Small intestine (tissue), 16 donors: ENCODE measurements at places on chromosomes 4 and X.

DNA sequence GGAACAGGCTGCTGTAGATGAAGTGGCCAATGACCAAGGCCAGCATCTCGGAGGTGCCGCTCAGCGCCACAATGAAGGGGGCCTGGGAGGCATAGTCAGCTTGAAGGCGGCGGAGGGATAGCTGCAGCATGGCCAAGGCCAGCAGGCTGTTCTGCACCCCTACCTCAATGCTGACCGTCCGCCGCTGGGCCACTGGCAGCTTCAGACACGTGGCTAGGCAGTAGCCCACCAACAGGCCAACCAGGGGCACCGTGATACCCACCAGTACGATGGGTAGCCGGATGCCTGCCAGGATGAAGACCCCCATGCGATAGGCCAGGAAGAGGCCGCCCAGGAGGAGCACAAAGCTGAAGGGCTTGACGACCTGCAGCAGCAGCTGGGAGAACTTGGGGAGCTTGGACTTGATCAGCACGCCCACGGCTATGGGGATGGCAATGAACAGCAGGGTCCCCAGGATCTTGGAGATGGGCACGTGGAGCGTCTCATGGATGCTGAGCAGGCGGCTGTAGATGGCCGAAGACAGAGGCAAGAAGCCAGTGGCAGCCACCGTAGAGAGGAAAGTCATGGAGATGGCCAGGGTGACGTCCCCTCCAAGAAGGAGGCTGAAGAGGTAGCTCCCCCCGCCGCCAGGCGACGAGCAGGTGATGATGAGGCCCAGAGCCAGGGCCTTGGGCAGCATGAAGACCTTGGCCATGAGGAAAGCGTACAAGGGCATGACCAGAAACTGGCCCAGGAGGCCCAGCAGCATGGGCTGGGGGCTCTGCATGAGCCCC is 1.3 kb upstream of the UBL4A start:
- no peak for DNase-seq

DNA sequence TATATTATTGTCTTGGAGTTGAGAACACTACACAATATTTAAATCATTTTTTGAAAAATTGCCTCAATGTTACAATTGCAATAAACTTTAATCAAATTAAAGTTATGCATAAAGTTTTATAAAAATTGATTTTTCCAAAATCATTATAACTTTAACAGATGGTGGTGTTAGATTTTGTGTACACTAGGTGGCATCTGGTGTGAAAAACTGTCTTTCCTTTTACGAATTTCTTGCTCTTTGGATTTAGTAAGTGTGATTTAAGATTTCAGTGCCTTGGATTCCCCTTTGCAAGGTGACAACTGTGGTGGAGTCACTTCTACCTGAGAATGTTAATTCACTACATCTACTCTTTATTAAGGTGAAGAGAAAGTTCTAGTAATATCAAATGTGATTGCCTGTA is 91.6 kb downstream of the AREG start:
- no peak for DNase-seq

DNA sequence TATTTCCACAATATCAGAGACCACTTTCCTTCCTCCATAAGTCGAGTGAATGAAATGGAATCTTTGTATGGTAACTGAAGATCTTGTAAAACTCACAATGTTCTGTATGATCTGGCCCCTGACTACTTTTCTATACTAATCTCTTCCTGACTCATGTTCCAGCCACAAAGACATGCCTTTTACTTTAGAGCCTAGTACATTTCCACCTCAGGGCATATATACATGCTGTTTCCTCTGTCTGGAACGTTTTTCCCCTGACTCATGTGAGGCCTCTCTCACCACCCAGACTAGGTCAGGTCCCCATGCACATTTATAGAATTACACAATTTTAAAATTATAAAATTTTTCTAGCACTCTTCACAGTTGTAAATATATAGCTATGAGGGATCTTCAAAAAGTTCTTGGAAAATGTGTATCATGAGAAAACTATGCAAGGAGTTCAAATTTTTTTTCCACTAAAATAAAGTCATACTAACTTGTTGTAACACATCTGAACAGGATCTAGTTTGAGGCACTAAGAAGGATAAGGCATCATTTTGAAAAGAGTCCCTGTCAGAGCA is 208.8 kb downstream of the SH2D1A start:
- DNase-seq: no peak

GRCh38 chr4:111011458-111011857 is 388.6 kb upstream of the PITX2 start:
- DNase-seq: no peak
